RKO (cell line): ENCODE measurements at places on chromosomes 6 and 20.

DNA sequence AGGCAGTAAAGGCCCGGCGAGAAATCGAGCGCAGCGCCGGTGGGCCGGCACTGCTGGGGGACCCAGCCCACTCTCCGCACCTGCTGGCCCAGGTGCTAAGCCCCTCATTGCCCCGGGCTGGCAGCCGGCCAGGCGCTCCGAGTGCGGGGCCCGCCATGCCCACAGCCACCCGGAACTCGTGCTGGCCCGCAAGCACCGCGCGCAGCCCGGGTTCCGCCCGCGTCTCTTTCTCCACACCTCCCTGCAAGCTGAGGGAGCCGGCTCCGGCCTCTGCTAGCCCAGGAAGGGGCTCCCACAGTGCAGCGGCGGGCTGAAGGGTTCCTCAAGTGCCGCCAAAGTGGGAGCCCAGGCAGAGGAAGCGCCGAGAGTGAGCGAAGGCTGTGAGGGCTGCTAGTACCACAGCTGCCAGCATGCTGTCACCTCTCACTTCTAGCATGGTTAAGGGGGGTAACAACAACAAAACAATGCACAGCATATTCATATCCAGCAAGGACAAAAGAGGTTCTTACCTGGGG lies 11.3 kb upstream of the GMPR start:
- no peak for DNase-seq

GRCh38 chr6:35354361-35355135 lies 12.2 kb downstream of the PPARD start:
- DNase-seq: no peak

GRCh38 chr6:113121571-113121970 lies 735.6 kb upstream of the MARCKS start:
- DNase-seq: no peak

- DNase-seq: peak; percentile 92
Observed at GRCh38 chr20:63941282-63942081, 14.7 kb downstream of the UCKL1 start.

DNA sequence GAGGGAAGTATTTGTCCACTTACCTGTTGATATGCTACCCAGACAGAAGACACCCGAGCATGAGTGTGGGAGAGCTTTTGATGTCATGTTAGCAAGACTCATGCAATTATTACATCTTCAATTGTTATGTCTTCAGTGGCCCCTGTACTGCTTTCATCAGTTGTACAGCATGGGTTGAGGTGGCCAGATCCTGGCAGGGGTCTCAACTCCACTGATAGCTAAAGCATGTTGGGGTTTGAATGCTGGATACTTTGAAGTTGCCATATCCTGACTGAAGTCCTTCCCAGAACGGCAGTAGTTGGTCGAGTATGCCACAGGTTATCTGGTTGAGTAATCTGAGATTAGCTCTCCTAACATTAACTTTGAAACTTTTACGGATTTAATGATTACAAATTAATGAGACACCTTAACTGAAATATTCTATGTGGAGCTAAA lies 46.7 kb downstream of the LRRN4 start:
- peak; percentile 71 for DNase-seq

DNA sequence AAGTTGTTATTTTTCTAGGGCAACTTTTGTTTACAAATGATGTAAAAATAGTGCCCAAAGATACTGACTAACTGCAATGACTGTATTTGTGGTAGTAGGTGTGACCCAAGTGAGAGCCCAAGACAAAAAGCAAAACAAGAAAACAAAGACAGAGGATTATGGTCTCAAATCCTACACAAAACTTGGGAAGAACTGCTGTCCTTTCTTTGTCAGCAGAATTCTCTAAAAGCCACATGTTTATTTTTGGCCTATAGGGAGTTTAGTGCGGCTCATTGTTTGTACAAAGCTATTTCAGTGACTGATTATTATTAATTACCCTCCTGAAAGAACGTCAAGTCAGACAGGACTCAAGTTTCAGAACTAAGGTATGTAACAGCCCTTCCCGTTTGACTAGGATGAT lies 509.2 kb upstream of the SLC35B3 start:
- no peak for DNase-seq

DNA sequence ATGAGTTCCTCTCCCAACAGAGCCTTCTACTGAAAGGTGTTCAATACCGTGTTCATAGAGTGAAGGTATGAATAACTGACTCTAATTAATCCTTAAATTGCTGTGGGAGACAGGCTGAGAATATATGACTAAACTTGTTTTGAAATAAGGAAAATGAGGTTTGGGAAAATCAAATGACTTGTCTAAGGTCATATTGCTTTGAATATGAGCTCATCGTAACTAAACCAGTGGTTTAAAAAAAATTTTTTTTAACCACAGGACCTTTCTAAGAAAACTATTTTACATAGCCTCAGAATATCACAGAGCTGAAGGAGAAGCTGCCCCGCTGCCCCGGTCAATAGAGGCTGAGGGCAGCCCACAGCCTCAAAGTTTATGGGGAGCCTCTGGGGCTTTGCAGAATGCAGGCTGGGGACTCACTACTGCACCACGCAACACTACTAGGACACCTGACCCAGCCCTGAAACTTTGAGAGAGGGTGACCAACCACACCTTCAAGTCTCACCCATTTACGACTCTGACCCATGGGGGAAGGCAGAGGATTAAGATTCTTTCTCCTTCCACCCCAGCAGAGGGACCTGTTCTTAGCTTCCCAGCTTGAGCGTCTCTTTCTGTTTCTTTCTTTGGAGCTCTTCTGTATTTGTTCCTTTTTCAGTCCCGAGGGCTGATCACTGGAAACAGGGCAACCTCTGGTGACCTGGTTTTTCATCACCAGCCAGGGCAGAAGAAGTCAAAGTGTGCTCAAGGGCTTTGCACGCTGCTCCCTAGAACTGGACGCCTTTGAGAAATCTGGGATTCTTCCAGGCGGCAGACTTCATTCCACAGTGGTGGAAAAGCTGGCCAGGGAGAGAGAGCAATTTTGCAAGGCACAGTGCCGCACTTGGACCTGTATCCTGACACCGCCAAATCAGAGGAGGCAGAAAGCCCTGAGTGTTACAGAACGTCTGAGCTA lies 220.2 kb downstream of the ATXN1 start:
- DNase-seq: no peak

DNA sequence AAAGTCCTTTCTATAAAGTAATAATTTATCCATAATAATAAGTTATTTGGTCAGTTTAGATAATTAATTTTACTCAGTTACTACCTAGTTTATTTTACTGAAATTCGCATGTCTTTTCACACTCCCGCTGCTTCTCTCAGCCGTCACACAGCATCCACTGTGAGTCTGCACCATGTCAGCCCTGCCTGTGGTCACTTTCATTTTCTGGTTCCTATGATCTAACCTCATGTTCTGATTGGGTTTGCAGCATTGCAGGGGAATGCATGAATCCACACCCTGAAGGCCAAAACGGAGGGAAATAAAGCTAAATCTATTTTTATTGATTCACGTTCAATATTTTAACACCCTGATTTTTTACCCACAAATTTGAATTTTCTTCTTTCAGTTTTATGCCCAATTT lies 47.4 kb downstream of the PDE10A start:
- DNase-seq: no peak

DNA sequence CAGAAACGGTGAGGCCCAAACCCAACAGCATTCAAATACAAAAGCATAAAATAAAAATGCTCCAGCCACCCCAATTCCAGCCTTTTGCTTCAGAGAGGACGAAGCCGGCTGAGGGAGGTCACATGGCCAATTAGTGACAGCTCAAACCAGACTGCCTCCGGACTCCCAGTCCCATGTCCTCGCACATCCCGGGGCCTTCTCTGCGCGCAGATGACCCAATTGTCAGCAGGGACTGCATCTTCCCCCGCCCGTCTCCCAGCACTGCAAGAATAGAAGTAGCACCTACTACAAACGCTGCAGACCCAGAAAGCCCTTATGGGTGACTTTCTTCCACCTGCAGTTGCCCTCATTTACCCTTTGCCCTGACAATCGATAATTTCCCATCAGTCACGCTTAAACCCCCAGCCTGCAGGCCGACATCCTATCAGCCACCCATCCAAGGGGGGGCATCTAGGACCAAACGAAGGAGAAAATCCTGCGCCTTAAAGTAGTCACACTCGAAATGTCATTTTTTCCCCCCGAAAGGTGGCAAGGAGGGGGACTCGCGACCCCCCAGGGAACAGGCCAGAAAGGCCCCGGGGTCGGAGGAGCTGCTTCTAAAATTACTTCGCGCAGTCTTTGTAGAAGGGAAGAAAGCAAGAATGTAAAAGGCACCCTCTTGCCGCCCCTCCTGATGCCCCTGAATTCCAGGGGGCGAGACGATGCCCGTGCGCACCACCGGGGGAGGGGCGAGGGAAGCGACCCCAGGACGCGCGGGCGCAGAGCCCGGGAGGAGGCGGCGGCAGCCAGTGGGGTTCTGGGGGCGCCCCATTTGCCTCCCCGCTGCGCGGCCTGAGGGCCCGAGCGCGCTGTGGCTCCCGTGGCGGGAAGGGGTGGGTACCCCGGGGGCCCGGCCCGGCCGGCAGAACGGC lies 792 bp downstream of the SLC23A2 start:
- peak; percentile 76 for DNase-seq

GRCh38 chr20:59824711-59825562 lies 108.5 kb downstream of the SYCP2 start:
- no peak for DNase-seq

GRCh38 chr6:168032005-168032760 lies 34.7 kb downstream of the KIF25 start:
- peak; percentile 62 for DNase-seq

- no peak for DNase-seq
Observed at GRCh38 chr20:48659858-48660257, 167.9 kb downstream of the PREX1 start.

GRCh38 chr20:4942331-4942730 lies 59.0 kb downstream of the SLC23A2 start:
- no peak for DNase-seq

DNA sequence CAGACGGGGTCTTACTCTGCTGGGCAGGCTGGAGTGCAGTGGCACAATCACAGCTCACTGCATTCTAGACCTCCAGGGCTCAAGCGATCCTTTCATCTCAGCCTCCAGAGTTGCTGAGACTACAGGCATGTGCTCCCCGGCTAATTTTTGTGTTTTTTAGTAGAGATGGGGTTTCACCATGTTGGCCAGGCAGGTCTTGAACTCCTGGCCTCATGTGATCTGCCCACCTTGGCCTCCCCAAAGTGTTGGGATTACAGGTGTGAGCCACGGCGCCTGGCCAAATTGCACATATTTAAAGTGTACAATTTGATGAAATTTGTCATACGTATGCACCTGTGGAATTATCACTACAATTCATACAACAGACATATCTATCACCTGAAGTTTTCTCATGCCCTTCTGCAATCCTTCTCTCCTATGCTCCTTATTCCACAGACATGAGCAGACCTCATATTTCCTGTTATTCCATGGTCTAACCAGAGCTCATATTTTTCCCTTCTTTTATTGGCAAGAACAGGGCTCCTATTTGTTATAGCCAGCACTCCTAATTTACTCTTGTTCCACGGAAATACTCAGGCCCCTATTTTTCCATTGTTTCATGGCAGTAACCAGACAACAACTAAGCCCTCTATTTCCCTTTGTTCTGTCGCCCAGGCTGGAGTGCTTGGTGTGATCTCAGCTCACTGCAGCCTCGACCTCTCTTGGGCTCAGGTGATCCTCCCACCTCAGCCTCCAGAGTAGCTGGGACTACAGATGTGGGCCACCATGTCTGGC lies 2.2 kb upstream of the CSTL1 start:
- no peak for DNase-seq

DNA sequence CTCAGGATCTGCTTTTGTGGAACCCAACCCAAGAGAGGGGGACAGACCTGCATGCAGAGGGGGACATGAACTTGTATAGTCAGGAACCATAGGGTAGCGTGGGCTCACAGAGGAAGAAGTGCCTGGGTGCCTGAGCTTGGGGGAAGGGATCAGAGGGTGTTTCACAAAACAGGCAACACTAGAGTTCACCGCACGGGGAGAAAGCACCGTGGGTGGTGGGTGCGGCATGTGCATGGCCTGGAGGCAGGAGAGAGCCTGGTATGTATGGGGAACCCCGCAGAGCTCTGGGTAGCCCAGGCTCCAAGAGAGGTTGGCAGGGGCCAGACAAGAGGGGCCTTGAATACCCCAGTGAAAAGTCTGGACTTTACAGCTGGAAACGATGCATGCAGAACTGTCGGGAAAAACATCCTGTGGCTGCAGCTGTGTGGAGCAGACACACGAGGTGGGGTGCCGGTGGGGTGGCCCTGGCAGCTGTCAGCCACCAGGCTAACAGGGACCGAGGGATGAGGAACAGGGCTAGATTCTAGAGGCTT lies 6.7 kb upstream of the EMILIN3 start:
- no peak for DNase-seq

DNA sequence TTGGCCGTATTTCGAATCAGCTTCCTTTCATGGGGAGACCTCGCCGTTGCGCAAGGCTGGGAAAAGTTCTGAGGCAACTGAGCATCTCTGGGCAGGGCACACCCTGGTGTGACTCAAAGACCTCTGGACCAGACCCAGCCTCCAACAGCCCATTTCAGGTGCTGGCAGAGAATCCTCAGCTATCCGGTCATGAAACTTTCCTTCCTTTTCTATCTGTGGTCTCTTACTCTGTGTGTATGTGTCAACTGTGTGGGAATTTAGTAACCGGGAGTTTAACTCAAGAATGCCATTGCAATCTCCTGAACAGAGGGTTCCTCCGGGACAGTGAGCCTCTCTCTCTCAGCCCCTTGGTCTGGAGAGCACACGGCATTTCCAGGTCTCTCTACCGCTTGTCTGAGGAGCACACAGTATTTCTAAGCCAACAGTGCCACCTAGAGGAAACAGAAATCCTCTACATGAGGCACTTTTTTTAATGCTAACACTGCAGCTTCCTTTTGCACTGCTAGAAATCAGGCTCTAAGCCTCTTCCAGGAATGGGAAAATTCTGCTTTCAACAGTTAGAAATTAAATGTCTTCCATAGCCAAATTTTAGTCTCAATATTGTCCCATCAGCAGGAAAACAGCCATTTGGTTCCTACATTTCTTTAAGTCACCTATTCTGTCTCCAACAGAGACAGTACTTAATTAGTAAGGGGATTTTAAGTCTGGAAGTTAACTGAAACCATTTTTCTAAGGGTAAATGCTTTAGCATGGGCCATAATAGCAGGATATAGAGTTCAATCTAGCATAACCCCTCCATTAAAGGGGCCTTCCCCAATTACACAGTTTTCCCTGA lies 32.7 kb downstream of the PLN start:
- DNase-seq: peak; percentile 51

DNA sequence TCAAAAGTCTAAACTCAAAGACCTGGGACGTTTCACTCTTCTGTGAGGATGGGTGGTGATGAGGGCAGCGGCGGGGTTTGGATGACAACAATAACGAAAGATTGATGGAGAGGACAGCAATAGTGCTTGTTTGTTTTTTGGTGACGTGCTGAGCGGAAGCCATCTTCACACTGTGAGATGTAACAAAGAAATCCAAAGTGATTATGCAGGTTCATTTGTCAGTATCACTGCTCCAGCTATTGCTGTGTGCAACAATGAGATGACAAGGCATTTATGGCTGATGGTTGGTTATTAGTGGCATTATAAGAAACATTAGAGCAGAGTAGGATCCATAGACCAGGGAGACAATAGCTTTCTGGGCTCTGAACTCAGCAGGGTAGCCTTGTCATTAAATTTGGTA lies 306.7 kb downstream of the RNF144B start:
- no peak for DNase-seq

- DNase-seq: no peak
Observed at GRCh38 chr20:63351811-63352591, 9.1 kb downstream of the CHRNA4 start.
